ENCODE measurements at places on chromosomes 2 and 18.

DNA sequence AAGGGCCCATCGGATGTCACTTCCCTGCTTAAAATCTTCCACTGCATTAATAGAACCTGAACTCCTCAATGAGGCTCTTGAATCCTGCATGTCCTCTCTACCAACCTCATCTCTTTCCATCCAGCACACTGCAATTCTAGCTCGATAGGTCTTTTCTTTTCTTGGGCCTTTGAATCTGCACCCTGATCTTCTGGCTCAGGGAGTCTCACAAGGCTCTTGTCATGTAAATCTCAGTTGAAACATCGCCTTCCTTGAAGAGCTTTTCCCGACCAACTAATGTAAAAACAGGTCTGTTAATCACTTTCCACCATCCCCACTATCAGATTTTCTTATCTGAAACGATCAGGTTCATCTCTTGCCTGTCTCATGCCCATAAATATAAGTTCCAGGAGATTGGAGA is 120.5 kb downstream of the MYO5B start:
- no peak for DNase-seq

DNA sequence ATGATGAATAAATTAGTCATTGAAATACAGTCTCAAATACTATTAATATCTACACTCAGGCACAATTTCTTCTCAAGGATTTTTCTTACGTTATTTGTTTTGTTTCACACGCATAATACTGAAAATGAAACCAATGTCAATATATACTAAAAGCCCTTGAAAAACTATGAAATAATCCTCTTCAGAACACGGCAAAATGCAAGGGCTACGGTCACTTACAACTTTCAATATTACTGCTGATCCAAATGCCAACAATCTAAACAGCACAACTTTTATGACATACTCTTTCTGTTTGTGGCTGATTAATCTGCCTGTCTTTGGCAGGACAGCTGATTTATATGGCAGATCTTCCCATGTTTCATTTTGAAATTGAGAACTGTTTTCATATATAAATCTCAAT is 68.3 kb downstream of the LRPPRC start:
- no peak for DNase-seq

DNA sequence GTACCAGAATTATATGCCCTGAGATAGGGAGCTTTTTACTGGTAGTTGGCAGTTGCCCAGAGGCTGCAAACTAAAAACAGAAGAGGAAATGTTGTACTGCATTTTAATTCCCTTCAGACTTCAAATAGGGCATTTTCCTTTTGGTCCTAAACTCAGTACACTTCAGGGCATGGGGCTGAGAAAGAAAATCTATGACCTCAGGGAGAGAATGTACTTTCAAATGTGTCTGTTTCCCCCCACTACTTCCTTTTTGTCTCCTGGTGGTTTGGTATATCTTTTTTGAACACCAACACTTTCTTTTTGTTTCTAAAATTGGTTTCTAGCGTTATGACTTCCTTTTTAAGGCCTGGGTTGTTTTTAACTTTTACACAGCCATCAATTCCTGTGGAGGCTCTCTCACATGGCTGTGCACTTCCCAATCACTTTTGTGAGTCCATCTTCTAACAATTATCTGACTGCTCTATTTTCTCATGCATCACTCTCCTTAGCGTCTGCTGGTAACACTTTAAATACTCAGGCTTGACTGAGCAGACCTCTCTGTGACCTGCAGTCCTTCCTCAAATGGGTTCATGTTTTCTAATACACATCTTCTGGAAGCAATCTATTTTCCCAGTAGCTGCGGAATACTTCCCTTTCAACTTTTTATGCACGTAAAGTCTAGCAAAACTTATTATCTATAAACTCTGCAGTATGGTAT is 596.0 kb downstream of the LRP1B start:
- DNase-seq, result no peak

DNA sequence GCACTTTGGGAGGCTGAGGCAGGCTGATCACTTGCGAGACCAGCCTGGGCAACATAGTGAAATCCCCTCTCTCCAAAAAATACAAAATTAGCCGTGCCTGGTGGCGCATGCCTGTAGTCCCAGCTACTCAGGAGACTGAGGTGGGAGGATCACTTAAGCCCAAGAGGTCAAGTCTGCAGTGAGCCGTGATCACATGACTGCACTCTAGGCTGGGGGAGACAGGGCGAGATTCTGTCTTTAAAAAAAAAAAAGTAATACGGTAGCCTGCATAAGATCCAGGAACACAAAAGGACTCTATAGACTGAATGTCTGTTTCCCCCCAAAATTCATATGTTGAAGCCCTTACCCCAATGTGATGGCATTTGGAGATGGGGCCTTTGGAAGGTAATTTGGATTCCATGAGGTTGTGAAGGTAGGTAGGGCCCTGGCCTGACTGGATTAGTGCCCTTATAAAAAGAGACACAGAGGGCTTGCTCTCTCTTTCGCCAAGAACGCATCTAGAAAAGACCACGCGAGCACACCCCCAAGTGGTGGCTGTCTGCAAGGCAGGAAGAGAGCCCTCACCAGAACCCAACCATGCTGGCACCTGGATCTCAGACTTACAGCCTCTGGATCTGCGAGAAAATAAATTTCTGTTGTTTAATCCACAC is 17.0 kb downstream of the MBOAT2 start:
- no peak for DNase-seq

DNA sequence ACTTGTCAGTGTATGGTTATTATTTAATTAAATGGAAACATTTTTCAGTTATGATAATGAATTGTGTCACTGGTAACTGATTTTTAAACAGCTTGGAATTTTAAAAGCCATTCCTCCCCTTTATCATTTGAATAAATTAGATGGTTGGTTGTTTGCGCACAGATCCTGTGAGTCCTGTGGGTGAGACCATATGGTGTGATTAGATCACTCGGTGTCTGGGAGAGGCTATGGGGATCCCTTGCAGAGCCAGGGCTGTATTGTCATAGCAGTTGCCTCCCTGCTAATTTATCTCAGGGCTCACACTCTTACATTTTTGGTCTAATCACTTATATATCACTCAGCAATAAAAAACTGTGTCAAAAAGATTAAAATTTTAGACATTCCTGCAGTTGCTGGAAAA is 133.5 kb downstream of the ASXL3 start:
- DNase-seq, result peak; percentile 4

DNA sequence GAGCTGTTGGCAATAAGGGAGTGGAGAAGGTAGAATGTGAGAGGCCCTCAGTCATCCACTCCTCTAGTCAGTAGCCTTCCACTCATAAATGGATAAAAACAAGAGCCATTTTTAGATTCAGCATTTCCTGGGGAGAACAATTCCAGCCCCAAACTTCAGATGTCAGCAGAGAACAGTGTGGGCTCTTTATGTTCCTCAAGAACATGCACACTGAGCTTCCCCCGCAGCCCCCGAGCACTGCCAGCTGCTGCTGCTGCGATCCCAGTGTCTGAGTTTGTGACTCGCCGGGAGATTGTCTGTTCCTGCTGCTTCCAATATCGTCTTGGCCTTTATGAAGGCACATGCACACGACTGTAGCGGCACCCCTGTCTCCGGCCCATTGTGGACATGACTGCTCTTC is 143.7 kb upstream of the CTNNA2 start:
- no peak for DNase-seq

DNA sequence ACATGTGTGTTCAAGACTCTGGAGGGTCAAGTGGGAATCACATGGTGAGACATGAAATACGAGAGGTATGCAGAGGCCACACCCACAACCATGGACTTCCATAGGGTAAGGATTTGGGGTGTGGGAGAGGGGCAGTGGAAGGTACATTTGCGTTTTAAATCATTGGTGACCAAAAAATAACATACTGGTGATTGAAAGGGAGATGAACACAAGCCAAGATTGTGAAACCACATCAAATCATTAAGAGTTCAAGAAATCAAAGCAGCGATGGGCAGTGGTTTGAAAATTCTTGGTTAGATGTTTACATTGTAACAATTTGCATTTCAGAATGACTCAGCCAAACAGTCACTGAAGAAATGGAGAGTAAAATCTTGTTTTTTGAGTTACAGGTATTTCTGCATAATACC is 1.9 kb upstream of the CABYR start:
- peak; percentile 11 for DNase-seq

GRCh38 chr2:5064687-5065086 is 627.5 kb upstream of the SOX11 start:
- DNase-seq, result no peak

Data from fibroblast of skin of scalp (primary cell).